ENCODE measurements at places on chromosomes 1 and 21. TPM values are rescaled to one million over a fixed set of nuclear protein-coding genes. Genes with fewer than 3 reads are reported as not detected.

The SMIM11 gene
- total RNA-seq, result 15.5 TPM

The PRAMEF25 gene
- total RNA-seq, result not detected

The OR2L3 gene
- total RNA-seq, result not detected

The IGFN1 gene
- total RNA-seq, result not detected

The TMEM240 gene
- not detected for total RNA-seq

The SLC26A9 gene
- not detected for total RNA-seq

The UBE2G2 gene
- total RNA-seq, result 135 TPM

The TYW3 gene
- total RNA-seq, result 13.5 TPM

The COL8A2 gene
- 0.13 TPM for total RNA-seq

DNA sequence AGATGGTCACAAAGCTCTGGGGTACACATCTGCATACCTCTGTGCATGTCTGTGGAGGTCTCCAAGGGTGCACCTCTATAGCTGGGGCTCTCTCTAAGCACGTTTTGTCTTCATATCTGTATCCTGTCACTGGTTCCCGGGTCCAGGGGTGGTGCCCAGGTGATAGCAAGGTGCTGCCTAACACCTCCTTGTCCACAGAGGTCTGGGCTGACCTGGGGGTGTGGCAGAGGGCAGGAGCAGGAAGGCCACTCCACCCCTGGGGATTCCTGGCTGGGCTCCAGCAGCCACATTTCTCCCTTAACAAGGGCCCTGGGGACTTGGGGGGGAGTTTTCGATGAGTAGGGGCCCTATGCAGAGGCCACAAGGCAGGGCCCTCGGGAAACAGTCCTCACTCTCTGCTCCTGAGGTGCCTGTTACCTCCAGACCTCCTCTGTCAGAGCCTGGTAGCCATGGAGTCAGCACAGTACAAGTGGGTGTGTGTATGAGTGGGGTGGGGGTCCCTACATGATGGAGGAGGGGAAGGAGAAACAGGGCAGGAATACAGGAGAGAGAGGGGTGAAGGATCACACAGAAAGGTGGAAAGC, 7.0 kb upstream of the CDCP2 start:
- no peak for DNase-seq

- no peak for DNase-seq
Measured at GRCh38 chr21:24729568-24729967, 877.7 kb downstream of the MRPL39 start.

GRCh38 chr1:91891454-91891853, 5.5 kb upstream of the TGFBR3 start:
- no peak for DNase-seq

- no peak for DNase-seq
Measured at GRCh38 chr1:230139741-230140140, 72.7 kb downstream of the GALNT2 start.

- no peak for DNase-seq
Measured at GRCh38 chr1:221598122-221598521, 143.8 kb downstream of the DUSP10 start.

DNA sequence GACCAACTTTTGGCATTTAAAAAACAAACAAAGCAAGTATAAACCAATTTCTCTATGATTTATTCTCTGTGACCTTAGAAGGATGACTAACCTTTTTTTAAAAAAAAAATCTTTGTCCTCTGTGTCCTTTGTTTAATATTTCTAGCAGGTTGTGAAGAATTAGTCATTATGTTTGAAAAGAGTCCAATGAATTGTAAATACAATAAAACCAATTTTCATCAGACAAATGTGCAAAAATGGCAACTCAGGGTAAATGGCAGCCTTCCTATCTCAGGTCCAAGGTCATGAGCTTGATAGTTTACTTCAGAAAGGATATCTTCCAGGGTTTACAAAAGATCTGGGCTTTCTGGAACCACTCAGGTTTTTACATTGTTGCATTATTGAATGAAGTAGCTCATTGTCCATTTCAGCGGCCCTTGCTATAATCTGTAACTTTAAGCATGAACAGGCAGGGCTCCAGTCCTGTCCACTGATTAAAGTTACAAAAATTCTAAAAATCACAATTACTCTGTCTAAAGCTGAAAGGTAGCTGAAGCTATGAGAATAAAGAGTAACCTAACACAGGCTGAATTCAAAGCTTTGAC, 11.7 kb upstream of the MAP3K21 start:
- no peak for DNase-seq

GRCh38 chr1:50505427-50505826, 82.2 kb upstream of the DMRTA2 start:
- no peak for DNase-seq

DNA sequence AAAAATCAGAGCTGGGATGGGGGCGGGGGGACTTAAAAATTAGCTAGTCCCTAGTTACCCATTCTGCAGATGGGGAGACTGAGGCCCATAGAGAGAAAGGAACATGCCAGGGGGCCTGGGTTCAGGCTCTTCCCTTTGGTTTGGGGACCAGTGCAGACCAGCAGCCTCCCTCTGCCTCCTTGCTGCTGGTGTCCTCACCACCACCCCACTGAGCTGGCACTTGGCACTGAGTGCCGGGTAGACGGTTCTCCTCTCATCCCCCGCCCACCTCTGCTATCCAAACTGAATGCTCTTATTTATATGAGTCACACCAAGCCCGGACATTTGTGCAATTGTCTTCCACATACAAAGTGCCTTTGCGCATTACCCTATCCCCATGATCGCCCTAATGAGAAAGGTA, 39.2 kb downstream of the CAMK2N1 start:
- DNase-seq, result no peak

GRCh38 chr1:115908565-115909274, 67.6 kb upstream of the SLC22A15 start:
- no peak for DNase-seq

DNA sequence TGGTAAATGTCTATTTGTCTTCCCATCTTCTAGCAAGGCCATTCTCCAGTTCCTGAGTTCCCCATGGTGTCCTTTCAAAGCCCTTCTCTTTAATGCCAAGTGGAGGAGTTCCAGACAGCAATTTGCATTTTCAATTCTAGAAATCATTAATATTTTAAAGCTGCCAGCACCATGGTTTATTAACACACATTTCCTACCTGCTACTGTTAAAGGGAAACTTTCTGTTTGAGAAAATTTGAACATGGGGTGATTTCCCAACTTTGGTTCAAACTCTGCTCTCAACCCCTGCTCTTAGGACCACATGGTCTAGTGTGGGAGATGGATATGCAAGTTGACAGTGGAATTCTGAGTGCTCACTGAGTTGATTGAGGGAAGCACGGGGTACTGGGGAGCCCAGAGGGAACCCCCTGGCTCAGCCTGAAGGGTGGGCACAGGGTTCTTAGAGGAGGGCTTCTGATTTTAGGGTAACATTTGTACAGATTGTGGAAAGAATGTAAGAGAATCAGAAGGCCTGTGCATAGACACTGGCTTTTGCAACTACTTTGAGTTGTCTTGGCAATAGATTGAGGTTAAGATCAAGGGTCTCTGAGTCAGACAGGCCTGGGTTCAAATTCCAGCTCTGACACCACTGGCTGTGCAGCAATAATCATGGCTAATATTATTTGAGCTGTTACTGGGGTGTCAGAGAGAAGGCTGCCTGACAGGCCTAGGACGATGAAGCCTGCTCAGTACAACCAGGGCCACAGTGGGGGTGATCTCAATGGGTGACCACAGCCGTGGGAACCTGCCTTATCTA, 97.8 kb downstream of the BEND5 start:
- no peak for DNase-seq

GRCh38 chr1:20037877-20038276, 32.1 kb upstream of the PLA2G5 start:
- DNase-seq, result no peak

GRCh38 chr1:185014941-185015340, 30.4 kb upstream of the RNF2 start:
- no peak for DNase-seq

DNA sequence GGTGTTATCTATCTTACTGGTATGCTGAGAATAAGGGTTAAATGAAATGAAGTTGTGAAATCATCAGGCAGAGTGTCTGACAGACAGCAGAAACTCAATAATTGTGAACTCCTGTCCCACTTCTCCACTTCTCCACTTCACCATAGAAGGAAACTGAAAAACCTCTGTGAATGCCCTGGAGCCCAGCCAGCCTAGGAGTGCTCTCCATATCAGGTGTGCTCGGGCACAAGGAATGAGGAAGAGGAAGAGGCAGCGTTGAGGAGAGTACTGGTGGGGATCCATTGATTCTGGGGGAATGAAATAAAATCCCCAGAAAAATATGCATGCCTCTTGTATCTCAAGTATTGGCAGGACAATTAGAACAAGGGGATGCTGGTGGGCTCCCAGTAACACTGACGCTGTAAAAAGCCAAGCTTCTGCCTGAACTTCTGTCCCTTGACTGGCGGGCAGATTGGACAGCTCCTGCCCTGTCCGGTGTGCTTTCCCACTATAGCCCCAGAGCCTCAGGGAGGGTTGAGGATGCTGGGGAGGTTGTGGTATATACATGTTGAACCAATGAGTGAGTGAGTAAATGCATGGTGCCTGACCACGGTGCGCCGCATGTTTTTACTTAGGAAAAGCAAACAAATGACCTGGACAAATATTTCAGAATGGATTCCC, 47.7 kb downstream of the NMNAT2 start:
- DNase-seq, result no peak

GRCh38 chr1:35680271-35680670, 38.4 kb downstream of the C1orf216 start:
- DNase-seq, result no peak

GRCh38 chr1:200409203-200409760, 554 bp downstream of the ZNF281 start:
- DNase-seq, result no peak

- DNase-seq, result no peak
Measured at GRCh38 chr1:176577646-176578197, 114.7 kb downstream of the PAPPA2 start.

DNA sequence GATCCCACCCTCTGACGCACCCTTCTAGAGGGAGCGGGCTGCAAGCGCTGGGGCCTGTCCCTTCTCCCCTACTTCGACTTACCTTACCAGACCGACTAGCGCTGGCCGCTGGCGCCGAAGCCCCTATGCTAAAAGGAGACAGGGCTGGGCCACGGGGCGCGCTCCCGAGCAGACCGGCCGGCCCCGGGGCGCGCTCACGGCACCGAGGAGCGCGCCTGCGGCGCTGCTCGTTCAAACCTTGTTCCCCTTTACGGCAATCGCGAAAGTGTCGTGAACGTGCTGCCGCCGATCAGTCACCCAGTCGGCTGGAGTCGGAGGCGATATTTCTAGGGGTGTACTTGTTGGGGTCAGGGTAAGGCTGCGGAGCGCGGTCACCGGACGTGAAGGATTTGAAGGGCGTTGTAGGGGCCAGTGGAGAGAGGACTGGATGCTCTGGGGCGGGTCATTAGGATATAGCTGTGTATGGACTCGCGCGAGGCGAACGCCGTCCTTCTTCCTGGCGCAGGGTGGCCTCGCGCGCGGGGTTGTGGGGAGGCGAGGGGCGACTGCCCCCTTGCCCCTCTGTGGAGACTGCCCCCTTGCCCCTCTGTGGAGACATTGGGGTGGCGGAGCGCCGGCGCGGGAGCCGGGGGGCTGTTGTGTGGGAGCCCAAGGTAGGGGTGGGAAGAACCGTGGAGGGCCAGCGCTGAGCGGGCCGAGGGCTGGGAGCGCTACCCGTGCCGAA, at the start of the genes CEPT1 and DRAM2:
Gene CEPT1, plus strand, starts transcription at position 268 of the 724 bp plus-strand sequence. CDS start 7,492 bp downstream, outside the sequence.
Gene DRAM2, minus strand, starts transcription at position 138 of the 724 bp plus-strand sequence. CDS start 8,539 bp downstream, outside the sequence.
- DNase-seq, result peak; percentile 92

DNA sequence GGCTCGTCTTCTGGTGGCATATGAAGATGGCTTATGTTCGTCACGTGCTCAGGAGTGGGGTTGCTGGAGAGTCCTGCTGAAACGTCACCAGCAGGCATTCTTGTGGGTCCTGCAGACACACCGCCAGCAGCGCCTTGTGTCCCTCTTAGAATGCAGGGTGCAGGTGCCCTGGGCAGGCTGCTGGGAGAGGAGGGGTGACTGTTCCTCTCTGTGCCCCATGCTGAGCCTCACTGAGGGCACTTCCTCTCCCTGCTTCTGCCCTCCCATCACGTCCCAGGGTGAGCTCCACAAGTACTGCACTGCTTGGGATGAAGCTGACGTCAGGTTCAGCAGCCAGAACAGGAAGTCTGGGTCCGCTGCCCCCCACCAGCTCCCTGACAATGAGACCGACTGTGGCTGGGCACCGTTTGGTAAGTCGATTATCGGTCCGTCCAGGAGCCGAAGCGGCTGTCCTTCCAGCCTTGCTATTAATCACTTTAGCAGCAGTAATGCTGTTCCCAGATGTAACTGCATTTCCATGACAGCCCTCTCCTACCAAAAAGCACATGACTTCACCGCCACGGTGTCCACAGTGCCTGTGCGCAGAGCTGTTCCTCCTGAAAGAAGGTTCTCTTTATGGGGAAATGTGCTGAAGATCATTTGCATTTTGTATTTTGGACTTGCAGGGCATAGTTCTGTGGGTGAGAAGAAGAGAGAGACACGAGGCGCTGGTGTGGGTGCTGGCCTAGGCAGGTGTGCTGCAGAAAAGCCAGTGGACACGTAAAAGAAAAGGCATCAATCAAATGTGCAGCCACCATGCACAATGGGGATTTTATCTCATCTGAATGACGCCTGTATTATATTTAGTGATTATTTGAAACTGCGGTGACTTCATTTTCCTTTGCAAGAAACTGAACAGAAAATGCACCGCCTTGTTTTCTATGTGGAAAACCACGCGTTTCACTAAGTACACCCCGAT, 21.0 kb downstream of the SLC37A1 start:
- no peak for DNase-seq

Measured in naive thymus-derived CD4-positive, alpha-beta T cell (primary cell).